ENCODE measurements at places on chromosomes 7 and 10. TPM values are rescaled to one million over a fixed set of nuclear protein-coding genes. Genes with fewer than 3 reads are reported as not detected.

DNA sequence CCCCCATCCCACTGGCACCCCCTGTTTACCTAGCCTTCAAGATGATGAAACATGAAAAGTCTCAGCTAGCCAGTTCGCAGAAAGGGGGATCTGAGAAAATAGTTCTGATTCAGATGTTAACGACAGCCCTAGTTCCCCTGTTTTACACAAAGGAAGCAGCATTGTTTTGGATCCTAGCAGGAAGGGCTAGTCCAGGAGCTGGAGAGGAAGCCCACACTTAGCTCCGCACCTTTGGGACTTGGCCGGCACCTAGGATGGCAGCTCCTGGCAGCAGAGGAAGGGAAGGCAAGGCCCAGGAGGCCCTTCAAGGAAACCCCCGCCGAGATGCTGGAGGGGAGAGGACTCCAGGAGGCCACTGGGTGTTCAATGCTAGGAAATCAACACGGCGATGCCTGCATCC lies 29.0 kb upstream of the MGMT start:
- no peaks in the 10 kb centered on the region for H3K27me3 ChIP-seq
- no peak overlapping the region for H3K4me3 ChIP-seq
- no peaks in the 10 kb centered on the region for H3K4me1 ChIP-seq

DNA sequence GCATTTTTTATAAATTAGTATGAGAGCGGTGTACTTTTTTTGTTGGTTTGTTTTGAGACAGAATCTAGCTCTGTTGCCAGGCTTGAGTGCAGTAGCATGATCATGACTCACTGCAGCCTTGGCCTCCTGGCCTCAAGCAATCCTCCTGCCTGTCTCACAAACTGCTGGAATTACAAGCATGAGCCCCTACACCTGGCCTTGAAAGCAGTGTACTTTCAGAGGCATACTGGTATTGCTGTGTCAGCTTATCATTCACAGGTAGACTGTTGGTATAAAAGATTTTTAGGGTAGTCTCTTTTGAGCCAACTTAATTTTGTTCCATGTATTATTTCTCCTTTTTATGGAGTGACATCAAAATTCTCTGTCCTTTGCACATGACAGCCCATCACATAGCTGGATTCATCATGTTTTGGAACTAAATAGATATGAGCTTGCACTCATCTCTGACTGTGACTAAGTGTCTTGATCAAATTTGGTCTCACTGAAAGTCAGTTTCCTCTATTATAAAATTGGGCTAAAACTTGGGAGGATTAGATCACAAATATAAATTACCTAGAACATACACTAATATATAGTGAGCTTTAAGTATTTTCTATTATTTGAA lies 12.4 kb downstream of the GNAT3 start:
- H3K27me3 ChIP-seq, result no peaks in the 10 kb centered on the region
- H3K4me1 ChIP-seq, result no peaks in the 10 kb centered on the region
- H3K27ac ChIP-seq, result no peak overlapping the region
- H3K4me3 ChIP-seq, result no peak overlapping the region
- DNase-seq, result no peak
- H3K36me3 ChIP-seq, result no peaks in the 10 kb centered on the region

DNA sequence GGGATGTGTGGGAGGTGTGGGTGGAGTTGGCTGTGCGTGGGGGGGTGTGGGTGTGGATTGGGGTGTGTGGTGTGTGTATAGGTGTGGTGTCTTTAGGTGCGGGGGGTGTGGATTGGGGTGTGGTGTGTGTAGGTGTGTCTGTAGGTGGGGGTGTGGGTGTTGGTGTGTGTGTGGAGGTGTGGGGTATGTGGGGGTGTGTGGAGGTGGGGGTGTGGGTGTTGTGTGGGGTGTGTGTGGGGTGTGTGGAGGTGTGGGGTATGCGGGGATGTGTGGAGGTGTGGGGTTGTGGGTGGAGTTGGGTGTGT lies 33.9 kb downstream of the SPDYE17 start:
- H3K36me3 ChIP-seq, result no peaks in the 10 kb centered on the region

DNA sequence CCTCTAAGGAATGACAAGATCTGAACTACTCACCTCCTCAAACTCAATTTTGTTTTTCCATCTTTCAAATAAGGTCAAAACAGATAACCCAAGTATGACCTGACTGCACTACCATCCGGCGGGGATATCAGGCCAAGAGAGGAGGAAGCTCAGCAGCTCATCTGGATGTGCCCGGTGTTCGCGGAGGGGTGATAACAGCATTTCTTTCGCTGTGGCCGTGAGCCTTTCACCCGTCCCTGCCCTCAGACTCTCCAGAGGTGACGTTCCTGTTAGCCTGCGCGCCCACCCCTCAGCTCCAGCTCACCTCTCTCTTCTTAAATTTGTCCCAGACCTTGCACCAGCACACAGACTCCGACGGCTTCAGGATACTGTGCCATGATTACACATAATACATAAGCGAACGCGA lies 526 bp downstream of the ZNF248 start:
- no peaks in the 10 kb centered on the region for H3K27me3 ChIP-seq
- H3K4me1 ChIP-seq, result peaks cover 20% of the 10 kb centered on the region
- H3K36me3 ChIP-seq, result no peaks in the 10 kb centered on the region
- H3K4me3 ChIP-seq, result peak overlapping the region; percentile 96
- peak overlapping the region; percentile 100 for H3K27ac ChIP-seq

DNA sequence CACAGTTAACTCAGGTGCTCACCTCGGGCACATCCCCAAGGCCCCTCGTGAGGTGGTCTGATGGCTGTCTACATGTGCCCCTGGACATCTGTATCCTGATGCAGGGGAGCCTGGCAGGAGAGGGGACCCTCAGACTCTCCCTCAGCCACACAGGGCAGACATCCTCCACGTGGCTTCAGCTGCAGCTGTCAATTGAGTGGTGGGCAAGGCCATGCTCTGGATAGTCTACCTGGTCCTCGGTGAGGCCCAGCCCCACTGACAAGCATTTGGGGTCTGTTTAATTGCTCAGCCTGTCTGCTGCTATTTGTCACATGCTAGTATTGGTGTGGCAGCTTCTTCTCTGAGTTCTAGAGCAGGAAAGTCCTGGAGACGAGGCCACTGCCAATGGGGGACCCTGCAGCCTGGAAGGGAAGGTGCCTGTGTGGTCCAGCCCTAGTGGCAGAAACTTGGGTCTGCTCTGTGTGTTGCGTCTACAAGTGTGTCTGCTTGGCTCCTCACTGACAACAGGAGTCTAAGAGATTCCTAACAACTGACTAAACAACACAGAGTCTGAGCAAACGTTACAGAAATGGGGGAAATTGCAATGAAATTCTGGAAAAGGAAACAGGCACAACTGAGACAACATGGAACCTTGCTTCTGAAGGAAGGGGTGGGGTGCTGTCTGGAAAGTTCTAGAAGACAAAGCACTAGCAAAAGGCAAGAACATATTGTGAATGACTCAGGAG lies 59.3 kb upstream of the IGFBP3 start:
- H3K4me1 ChIP-seq, result peaks cover 69% of the 10 kb centered on the region
- H3K27me3 ChIP-seq, result no peaks in the 10 kb centered on the region
- DNase-seq, result no peak
- no peaks in the 10 kb centered on the region for H3K36me3 ChIP-seq

DNA sequence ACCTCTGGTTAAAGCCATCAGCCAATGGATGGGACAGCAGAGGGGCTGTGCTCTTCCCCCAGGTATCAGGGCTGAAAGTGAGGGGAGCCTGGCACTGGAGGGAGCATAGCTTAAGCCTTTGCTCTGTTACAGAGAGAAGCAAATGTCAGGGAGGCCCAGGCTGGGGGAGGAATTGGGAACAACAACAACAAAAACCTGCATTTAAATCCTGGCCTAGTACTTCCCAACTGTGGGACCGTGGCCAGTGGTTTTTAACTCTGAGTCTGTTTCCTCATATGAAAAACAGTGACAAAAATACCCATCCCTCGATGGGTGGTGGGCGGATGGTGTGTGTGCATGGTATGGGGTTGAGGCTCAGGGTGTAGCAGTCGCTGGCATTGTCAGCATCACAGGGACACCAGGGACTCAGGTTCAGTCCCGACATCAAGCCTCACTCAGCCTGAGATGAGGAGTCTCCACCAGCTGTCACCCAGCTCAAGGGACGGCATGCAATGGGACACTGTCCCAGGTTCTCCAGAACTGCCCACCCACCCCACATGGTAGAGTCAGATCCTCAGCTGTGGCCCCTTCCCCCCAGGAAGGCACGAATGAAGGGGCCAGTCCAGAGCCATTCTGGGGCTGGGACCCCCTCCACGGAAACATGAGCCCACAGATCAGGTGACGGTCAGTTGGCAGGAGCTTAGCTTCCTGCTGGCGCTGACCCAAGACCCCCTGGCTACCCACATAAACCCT lies 74.5 kb downstream of the AFAP1L2 start:
- no peaks in the 10 kb centered on the region for H3K36me3 ChIP-seq
- H3K27me3 ChIP-seq, result no peaks in the 10 kb centered on the region
- DNase-seq, result no peak
- H3K4me1 ChIP-seq, result peaks cover 9% of the 10 kb centered on the region
- H3K4me3 ChIP-seq, result no peak overlapping the region
- H3K27ac ChIP-seq, result no peak overlapping the region

- no peak for DNase-seq
- H3K27me3 ChIP-seq, result no peaks in the 10 kb centered on the region
Measured at GRCh38 chr7:110852156-110852940, 238.6 kb upstream of the LRRN3 start.

- no peaks in the 10 kb centered on the region for H3K4me1 ChIP-seq
- no peak for DNase-seq
- no peaks in the 10 kb centered on the region for H3K36me3 ChIP-seq
- H3K27me3 ChIP-seq, result no peaks in the 10 kb centered on the region
Measured at GRCh38 chr7:157876469-157877285, 539.9 kb downstream of the DNAJB6 start.

The AKR1D1 gene
- total RNA-seq, result not detected

All from thoracic aorta (tissue), 2 donors.